ENCODE measurements at places on chromosomes 7 and 10.

DNA sequence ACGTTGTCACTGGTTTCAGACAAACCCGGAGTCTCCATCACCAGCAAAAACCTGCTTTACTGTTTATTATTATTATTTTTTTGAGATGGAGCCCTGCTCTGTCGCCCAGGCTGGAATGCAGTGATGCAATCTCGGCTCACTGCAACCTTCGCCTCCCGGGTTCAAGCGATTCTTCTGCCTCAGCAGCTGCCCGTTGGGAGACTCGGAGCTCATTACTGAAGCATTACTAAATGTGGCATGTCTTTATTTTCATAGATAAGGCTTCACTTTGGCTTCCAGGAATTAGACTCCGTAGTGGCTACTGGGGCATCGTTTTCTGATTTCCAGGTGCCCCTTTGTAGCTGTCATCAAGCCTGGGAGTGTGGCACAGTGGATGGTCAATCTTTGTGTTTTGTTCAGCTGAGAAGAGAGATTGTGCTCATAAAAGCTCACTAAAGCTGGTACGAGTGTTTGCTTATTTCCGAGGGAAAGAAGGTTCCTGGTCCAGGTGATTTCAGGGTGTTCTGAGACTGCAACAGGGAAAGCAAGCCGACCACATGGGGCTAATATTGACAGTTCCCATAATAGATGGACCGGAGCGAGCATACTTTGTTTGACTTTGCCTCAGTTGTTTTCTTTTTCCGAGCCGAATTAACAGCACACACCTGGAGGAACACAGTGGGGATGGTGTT, 163.1 kb downstream of the CAMK1D start:
- DNase-seq = no peak

- DNase-seq = no peak
Measured at GRCh38 chr10:63348245-63348850, 117.4 kb downstream of the JMJD1C start.

DNA sequence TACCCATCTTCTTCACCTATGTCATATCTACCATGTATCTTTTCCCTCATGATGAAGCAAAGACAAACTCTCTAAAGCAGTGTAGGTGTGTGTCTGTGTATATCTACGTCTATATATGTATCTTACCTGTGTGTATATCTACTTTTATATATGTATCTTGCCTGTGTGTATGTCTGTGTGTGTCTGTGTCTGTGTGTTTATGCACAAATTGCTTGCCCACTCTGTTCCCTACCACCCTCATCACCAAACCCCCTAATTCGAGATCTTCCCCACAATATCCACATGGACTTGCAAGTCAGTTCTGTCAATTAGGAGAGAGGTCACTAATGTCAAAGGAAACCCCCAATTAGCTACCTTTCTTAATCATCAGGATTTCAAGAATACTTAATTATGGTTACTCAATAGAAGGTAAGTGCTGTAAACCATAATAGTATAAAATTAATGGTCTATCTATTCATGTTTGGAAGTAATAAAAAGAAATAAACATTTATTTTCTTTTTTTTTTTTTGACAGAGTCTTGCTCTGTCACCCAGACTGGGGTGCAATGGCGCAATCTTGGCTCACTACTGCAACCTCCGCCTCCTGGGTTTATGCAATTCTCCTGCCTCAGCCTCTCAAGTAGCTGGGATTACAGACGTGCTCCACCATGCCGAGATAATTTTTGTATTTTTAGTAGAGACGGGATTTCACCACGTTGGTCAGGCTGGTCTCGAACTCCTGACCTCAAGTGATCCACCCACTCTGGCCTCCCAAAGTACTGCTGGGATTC, 43.6 kb downstream of the ANKRD61 start:
- no peak for DNase-seq

- DNase-seq = no peak
Measured at GRCh38 chr7:107115762-107116540, 52.9 kb upstream of the HBP1 start.

DNA sequence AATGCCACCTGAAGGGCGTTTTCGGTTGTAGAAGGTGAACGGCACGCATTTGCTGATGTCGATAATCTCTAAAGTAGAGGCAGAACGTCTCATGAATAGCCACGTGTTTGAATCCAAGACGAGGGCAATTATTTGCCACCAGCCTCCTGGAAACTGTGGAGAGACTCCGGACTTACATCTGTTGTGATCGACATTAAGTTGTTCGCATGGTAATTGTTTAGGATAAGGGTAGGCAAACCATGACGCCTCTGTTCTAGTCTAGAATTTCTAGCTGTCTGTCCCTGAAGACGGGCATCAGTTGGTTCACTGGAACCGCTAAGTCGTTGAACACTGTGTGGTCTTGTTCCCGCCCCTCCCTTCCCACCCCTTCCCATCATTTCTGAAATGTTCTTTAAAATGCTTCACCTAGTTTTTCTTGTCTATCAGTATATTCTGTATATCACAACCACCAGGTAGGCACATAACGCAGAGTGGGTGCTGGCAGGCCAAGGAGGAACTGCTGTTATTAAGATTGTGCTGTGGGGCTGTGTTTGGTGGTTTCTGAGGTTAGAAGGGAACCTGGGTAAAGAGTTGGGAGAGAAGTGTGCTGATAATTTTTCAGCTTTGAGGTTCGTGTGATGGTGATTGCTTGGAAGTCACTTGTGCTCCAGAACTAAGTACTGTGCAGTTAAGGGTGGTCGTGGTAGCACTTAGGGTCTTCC, 1.2 kb downstream of the UBE3C start:
- DNase-seq = no peak

- no peak for DNase-seq
Measured at GRCh38 chr10:88092973-88093372, 229.5 kb downstream of the PTEN start.

DNA sequence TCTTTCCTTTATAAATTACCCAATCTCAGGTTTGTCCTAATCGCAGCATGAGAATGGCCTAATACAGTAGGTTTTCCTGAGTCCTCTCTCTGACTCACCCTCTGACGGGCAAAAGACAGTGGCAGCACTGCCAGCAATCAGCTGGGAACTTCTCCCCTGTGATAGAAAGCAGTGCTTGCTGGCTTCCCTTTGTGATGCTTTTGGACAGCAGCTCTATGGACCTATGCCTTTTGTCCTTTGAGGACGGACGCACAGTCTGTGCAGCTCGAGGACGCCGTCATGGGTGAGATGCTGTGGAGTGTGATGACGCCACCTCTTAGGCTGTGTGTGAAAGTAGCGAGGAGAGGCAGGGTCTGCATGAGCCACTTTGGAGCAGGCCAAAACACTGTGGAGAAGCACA, 68.8 kb downstream of the KIAA1217 start:
- no peak for DNase-seq

DNA sequence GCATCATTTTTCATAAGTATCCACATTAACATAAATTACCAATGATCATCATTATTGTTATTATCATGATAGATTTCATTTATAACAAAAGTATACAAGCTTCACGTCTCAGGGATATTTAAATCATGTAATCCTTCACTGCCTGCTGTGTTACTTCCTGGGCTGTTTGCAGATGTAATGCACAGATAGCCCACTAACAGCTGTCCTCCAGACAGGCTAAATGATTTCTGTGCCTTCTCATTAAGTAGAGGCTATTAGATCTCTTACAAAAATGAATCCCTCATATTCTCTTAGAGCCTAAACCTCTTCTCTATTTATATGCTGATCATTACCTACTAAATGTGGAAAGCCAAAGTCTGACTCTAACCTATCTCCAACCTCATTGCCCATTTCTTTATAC, 9.3 kb downstream of the PCLO start:
- DNase-seq = no peak

- DNase-seq = no peak
Measured at GRCh38 chr7:121398246-121398645, 2.1 kb upstream of the FAM3C start.

- DNase-seq = no peak
Measured at GRCh38 chr10:79372871-79373270, 25.6 kb downstream of the PPIF start.

DNA sequence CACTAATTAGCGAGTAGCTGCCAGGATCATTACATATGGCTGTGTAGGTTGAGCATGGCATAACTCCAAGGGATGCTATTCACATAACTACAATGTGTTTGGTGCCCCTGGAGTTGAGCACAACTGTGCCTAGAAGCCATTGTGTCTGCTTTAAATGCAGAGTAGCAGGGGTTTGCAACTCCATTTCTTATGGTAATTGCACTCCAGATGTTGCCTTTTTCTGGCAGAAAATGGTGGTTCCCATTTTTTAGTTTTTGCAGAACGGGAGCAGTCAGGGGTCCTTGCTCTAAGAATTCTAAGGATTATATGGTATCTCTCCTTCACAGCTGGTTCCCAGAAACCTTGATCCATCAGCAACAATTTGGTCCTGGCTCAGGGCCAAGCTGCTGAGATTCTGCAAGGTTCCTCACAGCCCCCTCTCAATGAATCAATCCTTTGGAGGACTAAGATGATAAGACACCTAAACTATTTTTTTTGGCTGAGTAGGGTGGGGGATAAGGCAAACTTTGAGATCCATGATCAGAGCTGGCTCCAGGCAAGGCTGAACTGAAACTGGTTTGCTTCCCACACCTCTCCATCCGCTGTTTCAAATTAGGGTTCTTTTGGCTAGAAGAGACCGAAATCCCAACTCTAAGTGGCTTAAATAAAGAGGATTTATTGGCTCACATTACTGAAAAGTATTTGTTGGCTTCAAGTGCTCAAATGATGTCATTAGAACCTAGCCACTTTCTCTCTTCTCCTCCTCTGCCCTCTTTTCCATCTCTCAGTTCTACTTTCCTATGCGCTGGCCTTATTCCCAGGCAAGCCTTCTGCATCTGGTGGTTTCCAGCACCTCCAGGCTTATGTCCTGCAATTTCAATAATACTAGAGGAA, 97.5 kb upstream of the CCDC6 start:
- DNase-seq = no peak

DNA sequence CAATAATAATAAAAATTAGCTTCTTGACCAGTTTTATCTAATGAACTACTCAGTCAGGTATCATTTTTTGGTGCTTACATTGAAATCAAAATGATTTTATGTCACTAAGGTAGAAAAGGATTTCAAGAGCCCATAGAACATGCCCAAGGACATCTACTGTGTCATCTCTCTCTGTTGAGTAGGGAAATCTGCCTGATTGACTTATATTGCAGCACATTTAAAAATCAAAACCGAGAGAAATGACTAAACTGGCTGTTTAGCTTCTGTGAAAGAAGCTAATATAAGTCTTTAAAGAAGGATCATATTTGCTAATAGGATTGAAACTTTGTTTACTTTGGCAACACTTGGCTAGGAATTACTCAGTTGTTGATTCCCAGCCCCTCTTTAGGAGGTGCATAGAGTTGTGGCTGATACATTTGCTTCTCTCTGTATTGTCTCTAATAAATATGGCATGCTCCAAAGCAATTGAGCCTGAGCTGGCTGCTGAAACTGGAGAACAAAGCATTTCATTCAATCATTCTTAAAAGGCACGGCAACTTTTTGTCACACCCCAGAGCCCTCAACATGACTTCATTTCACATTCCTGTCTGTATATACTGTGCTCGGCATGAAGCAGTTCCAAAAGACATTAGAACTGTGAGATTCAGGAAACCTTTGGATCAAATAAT, 1096.9 kb upstream of the POT1 start:
- DNase-seq = no peak

DNA sequence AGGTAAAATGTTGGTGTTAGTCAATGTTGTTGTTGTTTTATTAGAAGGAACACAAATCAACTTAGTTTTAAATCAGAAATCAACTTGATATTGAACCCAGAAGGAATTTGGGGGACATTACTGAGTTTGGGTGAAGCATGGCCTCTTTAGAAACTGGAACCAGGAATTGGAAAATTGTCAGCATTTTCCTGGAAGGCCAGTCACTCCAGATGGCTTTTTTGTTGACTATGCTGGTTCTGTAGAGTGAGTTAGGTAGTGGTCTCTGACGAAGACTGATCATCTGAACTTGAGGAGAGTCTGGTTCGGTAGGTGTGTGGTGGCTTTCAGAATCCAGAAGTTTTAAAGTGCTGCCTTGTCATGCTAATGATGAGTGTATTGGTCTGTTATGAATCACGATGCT, 111.5 kb downstream of the BMPER start:
- no peak for DNase-seq

- DNase-seq = no peak
Measured at GRCh38 chr7:27704422-27705199, 35.4 kb upstream of the TAX1BP1 start.

- no peak for DNase-seq
Measured at GRCh38 chr7:92798517-92799249, 37.7 kb downstream of the CDK6 start.

GRCh38 chr7:11373546-11374142, 400.0 kb downstream of the PHF14 start:
- DNase-seq = no peak

GRCh38 chr10:82477776-82478175, 602.8 kb downstream of the NRG3 start:
- no peak for DNase-seq

DNA sequence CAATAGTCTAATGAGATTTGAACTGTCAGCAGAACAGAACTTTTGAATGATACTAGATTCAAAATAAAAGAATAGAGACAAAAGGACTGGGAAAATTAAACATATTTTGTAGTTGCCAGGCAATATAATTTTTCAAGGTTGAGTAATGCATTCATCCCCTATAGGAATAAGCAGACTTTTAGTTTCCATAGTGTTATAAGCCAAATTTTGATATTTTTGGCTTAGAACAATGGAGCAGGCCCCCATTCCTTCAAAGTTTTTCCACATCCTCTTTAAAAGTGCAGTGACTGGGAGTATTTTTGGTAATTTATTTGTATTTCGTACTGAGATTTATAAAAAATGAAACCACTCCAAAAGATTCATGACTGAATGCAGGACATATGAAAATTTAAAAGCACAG, 24.0 kb downstream of the MEOX2 start:
- no peak for DNase-seq

GRCh38 chr10:120437541-120437940, 19.5 kb upstream of the PLPP4 start:
- DNase-seq = no peak
